ENCODE measurements at places on chromosomes 1 and 21.
A peak's percentile ranks its signal among the peaks of the same experiment; 100 is the strongest.

DNA sequence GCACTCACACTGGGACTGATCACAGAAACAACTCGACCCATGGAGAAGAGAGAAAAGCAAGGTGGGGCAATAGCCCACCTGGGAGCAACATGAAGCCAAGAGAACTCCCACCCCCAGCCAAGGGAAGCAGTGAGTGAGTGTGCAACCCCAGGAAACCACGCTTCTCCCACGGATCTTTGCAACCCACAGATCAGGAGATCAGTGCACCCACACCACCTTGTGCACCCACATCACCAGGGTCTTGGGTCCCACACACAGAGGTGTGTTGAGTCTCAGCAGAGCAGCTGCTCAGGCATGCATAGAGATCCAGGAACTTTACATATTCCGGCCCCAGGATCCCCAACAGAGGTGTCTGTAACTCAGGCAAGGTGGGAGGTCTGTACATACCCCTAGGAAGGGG lies 17.2 kb upstream of the PRDX6 start:
- no peaks in the 10 kb centered on the region for H3K27me3 ChIP-seq
- H3K4me3 ChIP-seq, result no peak overlapping the region
- no peak overlapping the region for H3K27ac ChIP-seq
- peaks cover 9% of the 10 kb centered on the region for H3K36me3 ChIP-seq
- no peak for DNase-seq

- no peaks in the 10 kb centered on the region for H3K4me1 ChIP-seq
- no peak overlapping the region for H3K4me3 ChIP-seq
- no peaks in the 10 kb centered on the region for H3K36me3 ChIP-seq
- DNase-seq, result no peak
These were observed 326.0 kb upstream of the RUNX1 start for GRCh38 chr21:35375115-35375514.

DNA sequence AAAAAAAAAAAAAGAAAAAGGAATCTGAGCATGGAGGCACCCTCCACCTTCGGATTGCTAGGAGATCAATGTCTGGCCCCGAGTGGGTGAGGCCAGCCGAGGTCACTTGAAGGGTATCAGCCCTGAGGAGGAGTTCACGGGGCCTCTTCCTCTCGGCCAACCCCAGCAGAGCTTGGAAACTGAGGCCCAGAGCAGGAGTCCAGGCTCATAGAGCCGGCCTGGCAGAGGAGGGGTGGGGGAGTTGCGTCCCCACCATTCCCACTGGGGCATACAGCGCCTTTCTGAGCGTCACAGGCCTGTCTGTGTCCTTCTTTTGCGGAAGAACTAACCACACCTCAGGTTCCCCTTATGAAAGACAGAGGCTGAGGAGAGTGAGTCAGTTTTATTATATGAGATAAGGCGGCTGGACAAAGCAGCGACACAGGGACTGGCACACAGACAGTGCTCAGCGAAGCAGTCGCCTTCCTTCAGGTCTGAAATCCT lies 17.1 kb upstream of the EPHA2 start:
- H3K36me3 ChIP-seq, result no peaks in the 10 kb centered on the region
- no peak overlapping the region for H3K4me3 ChIP-seq
- no peak for DNase-seq
- no peaks in the 10 kb centered on the region for H3K27me3 ChIP-seq
- H3K27ac ChIP-seq, result no peak overlapping the region
- peaks cover 51% of the 10 kb centered on the region for H3K4me1 ChIP-seq

GRCh38 chr1:178407655-178408054 lies 89.1 kb downstream of the CLEC20A start:
- H3K36me3 ChIP-seq, result no peaks in the 10 kb centered on the region
- H3K4me3 ChIP-seq, result no peak overlapping the region
- no peaks in the 10 kb centered on the region for H3K27me3 ChIP-seq
- no peak overlapping the region for H3K27ac ChIP-seq
- no peaks in the 10 kb centered on the region for H3K4me1 ChIP-seq

- no peak overlapping the region for H3K4me3 ChIP-seq
- H3K4me1 ChIP-seq, result no peaks in the 10 kb centered on the region
- no peak overlapping the region for H3K27ac ChIP-seq
- no peaks in the 10 kb centered on the region for H3K36me3 ChIP-seq
- H3K27me3 ChIP-seq, result no peaks in the 10 kb centered on the region
- DNase-seq, result peak; percentile 72
These were observed 242.6 kb upstream of the CXADR start for GRCh38 chr21:17270229-17270628.

DNA sequence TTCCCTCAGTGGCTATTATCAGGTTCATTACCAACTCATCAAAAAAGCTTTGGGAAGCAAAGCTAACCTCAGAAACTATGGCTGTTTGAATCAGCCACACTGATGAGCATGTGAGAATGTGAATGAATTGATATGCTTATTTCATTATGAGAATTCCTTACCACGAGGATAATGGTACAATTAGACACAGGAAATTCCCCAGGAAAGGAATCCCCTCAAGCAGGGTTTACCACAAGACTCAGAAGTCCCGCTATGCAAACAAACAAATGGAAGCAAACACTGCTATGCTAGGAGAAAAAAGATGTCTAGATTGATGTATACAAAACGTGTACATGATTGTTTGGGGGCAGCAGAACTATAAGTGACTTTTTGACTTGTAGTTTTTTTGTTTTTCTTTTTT lies 205.0 kb downstream of the HMCN1 start:
- H3K27me3 ChIP-seq, result no peaks in the 10 kb centered on the region
- no peak overlapping the region for H3K4me3 ChIP-seq
- no peak for DNase-seq
- no peak overlapping the region for H3K27ac ChIP-seq
- no peaks in the 10 kb centered on the region for H3K36me3 ChIP-seq
- no peaks in the 10 kb centered on the region for H3K4me1 ChIP-seq

DNA sequence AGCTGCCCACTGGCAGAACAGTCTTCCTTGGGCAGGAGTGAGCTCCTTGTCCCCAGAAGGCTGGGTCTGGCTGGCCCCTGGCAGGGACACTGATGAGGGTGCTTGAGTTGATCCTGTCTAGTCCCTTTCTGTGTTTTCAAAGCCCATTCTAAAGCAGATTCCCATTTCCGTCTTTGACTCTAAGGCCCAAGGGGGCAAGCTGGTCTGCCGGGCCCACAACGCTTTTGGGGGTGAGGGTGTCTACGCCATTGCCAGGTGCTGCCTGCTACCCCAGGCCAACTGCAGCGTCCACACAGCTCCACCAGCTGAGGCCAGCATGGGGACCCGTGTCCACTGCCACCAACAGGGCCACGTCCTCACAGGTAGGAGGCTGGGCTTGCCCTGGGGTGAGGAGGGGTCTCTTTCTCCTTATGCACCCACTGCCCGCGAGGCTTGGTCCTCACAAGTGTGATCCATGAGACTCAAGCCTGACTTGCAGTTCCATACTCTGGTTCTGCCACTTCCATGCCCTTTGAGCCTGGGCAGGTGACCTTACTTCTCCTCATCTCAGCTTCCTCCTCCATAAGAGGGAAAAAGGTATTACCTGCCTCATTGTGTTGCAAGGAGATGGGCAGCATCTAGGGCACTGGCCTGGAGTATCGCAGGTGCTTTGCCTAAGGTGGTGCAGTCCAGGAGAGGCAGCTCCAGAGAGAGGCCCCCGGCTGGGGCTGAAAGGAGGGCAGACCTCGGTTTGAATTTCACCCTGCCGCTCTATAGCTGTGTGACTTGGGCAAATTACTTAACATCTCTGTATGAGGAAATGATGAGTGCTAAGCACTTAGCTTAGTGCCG lies 20.2 kb downstream of the PCSK9 start:
- DNase-seq, result no peak
- H3K36me3 ChIP-seq, result peaks cover 11% of the 10 kb centered on the region
- H3K4me1 ChIP-seq, result peaks cover 14% of the 10 kb centered on the region
- no peaks in the 10 kb centered on the region for H3K27me3 ChIP-seq
- no peak overlapping the region for H3K27ac ChIP-seq

DNA sequence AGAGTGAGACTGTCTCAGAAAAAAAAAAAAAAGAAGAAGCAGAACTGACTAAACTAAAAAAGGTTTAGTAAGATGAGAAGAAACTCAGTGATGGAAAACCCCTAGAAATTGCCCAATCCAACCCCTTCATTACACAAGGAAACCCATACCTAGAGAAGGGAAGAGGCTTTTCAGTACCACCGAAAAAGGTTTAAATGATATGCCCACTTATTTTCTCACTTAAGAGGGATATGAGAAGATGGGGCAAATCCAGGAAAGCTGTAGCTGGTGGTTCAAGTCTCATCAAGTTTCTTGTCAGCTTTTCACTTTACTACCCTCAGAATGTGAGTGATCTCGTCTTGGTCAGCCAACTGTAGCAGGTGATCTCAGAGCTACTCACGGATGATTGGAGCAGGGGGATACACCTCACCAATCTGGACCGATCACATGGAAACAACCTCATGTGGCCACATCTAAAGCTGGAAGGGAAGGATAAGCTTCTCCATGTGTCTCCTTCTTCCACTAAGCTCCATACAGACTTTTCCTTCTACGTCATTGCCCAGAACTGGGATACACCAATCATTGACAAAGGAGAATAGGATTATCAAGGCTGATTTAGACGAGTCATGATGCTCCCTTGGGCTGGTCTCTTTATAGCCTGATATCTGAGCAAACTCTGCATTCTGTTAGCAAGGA lies 126.7 kb upstream of the POU3F1 start:
- H3K4me1 ChIP-seq, result peaks cover 5% of the 10 kb centered on the region
- no peak overlapping the region for H3K4me3 ChIP-seq
- H3K27ac ChIP-seq, result no peak overlapping the region
- no peak for DNase-seq
- H3K36me3 ChIP-seq, result no peaks in the 10 kb centered on the region
- H3K27me3 ChIP-seq, result no peaks in the 10 kb centered on the region

DNA sequence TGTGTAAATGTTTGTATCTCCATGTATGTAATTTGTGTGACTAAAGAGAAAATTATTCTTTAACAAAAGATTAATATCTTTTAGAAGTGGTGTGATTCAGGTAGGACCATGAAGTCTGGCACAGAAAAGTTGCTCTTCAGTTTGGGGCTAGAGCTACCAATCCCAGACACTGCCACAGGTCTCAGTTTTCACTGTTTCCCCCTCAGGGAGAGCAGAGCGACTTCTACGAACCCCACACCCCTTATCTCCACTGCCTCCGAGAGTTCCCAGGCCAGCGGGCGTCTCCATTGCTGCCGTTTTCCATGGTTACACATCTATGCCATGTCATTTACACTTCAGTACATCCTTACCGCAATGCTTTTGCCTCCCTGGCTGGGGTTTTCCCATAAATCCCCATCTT lies 93.0 kb upstream of the SMYD2 start:
- H3K4me1 ChIP-seq, result peaks cover 7% of the 10 kb centered on the region
- no peak overlapping the region for H3K4me3 ChIP-seq
- no peaks in the 10 kb centered on the region for H3K36me3 ChIP-seq
- no peak for DNase-seq
- peaks cover 35% of the 10 kb centered on the region for H3K27me3 ChIP-seq
- H3K27ac ChIP-seq, result no peak overlapping the region

- no peak for DNase-seq
- H3K27ac ChIP-seq, result no peak overlapping the region
- H3K36me3 ChIP-seq, result no peaks in the 10 kb centered on the region
These were observed 19.0 kb upstream of the SUMO3 start for GRCh38 chr21:44836666-44837471.

DNA sequence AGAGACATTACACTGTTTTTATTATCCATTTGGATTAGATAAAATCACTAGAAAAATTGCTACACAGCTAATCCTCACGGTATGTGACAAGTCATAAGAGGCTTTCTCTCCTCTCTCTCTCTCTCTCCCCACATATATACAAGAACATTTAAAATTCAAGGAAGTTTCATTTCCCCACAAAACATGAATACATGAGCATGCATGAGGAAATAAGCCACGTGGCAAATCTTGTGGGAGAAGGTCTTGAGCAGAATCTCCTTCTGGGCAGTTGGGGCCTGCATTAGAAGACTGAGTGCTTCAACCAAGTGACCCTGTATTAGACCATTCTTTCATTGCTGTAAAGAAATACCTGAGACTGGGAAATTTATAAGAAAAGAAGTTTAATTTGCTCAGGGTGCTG lies 1313.1 kb downstream of the MRPL39 start:
- no peaks in the 10 kb centered on the region for H3K36me3 ChIP-seq
- DNase-seq, result no peak
- no peak overlapping the region for H3K4me3 ChIP-seq
- no peaks in the 10 kb centered on the region for H3K4me1 ChIP-seq
- H3K27ac ChIP-seq, result no peak overlapping the region

DNA sequence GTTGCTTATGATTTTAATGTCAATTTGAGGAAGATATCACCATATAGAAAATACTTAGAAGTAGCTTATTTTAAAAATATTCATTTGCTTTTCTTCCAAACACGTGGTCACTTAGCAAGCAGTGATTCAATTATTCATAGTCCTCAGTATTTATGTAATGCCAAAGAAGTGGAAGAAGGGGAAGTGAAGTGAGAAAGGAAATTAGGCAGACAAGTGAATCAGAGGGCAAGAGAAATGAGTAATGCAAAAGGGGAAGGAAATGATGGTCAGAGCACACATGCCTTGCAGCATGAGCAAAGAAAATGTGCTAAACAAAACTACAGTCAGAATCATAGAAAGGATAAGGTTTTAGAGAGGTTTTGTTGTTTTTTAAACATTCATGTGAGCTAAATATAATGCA lies 31.8 kb downstream of the SDCCAG8 start:
- no peaks in the 10 kb centered on the region for H3K4me1 ChIP-seq
- H3K36me3 ChIP-seq, result peaks cover 2% of the 10 kb centered on the region

DNA sequence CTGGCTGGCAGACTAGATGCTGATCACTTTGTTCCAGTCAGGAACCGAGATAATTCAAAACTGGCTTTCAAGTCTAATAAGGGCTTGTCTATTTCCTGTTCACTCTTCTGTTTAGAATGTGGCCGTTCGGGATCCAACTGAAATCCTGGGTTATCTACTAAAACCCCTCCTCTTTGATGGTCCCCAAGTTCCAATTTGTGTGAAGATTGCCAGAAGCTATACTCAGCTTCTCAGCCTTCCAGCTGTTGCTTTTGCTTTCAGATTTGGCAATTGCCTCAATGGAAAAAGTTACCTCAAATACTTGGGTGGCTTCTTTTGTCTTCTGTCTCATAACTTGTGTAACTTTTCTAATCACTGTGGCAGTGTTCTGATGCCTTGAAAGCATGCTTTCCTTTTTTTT lies 43.7 kb downstream of the BTBD8 start:
- no peak for DNase-seq
- no peaks in the 10 kb centered on the region for H3K36me3 ChIP-seq
- H3K27ac ChIP-seq, result no peak overlapping the region
- H3K4me3 ChIP-seq, result no peak overlapping the region

GRCh38 chr1:115536279-115536816 lies 105.4 kb upstream of the VANGL1 start:
- no peaks in the 10 kb centered on the region for H3K4me1 ChIP-seq
- H3K4me3 ChIP-seq, result no peak overlapping the region
- H3K27me3 ChIP-seq, result no peaks in the 10 kb centered on the region
- no peak for DNase-seq

- H3K4me3 ChIP-seq, result no peak overlapping the region
- peaks cover 5% of the 10 kb centered on the region for H3K4me1 ChIP-seq
- no peak for DNase-seq
- no peaks in the 10 kb centered on the region for H3K27me3 ChIP-seq
- H3K27ac ChIP-seq, result no peak overlapping the region
These were observed 9.0 kb upstream of the CSF1 start for GRCh38 chr1:109901524-109902145.

Measured in spinal cord (tissue), 10 donors.